ENCODE measurements at places on chromosomes 2 and 18.

GRCh38 chr2:96623116-96623515, 15.0 kb downstream of the KANSL3 start:
- no peak for DNase-seq

DNA sequence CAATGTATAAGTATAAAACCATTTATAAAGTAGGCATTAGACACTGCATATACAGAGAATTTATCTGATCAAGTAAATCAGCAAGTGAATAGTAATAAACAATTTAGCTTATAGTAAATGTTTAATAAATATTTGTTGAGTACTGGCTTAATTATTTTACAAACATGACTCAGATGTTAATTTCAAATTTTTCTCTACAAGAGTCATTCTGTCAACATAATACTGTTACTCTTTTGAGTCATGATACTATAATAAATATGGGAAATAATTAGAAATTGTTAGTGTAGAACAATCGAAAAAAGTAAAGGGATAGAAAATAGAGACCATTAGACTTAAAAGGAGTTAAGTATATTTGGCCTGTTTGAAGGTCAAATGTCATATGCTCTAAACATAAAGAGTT, 133.6 kb upstream of the MC4R start:
- DNase-seq = no peak

- no peak for DNase-seq
Observed at GRCh38 chr2:4883375-4883774, 808.8 kb upstream of the SOX11 start.

DNA sequence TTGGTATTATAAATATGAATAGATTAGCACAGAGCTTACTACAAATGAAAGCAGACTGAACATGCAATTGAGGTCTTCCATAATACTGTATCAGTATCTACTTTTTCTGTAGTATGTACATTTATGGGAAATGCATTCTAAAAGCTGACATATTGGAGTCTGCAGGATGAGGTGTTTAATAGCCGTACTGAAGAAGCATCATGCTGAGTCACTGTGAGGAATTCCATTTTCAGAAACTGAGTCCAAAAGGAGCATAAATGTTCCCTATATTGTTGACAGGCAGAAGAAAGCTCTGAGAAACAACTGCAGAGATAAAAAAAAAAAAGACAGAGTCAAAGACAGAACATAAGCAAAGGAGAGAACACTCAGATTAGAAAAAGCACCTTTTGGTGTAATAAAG, 366.7 kb upstream of the SPHKAP start:
- no peak for DNase-seq

DNA sequence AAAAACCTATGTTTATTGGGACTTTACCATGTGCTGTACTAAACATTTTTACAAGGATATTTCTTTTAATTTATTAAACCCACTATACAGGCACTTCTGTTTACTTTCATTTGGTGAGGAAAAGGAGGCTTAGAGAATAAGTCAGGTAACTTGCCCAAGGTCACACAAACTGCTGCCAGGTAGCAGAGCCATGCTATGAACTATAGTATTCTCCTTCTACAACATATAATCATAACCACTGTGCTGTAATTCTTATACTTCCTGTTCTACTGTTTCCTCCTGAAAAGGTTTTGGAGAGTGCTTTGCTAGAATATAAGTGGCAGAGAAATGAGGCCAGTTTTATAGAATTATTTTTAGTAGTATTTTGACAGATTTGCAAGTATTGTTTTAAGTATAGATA, 29.5 kb downstream of the SLC39A10 start:
- peak; percentile 19 for DNase-seq

DNA sequence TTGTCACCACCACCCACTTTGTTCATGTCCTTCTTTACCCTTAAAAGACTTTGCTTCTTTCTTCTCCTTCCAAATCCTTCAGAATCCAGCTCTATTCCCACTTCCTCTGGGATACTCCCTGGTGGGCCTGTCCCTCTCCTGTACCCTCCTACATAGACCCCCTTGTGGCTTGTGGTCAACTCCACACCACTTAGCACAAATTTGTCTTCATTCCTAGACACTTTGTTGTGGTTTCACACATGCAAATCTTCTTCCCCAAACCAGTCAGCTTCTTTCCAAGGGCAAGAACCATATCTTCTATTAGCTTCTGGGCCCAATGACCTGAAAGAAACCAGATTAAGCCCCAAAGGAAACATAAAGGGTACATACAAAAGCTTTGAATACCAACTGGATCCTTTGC, 342.4 kb downstream of the TNS1 start:
- DNase-seq = no peak

- DNase-seq = no peak
Observed at GRCh38 chr2:144448389-144449027, 71.4 kb downstream of the ZEB2 start.

DNA sequence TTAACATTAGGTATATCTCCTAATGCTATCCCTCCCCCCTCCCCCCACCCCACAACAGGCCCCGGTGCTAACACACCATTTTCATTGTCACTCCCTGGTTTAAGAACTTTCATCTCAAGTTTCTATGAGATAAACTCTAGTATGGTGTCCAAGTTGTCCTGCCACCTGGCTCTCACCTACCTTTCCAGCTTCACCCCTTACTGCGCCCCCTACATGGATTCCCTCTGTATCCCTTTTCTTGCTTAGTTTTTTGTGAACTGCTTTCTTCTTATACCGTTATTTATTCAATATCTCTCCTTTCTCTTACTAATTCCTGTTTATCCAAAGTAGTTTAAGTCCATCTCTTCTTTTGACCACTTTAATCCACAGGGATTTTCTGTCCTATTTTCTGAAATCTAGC, 15.2 kb downstream of the EML4 start:
- DNase-seq = no peak

GRCh38 chr2:39693245-39693644, 27.5 kb downstream of the TMEM178A start:
- no peak for DNase-seq

Measured in activated CD4-positive, alpha-beta T cell treated with anti-CD3 and anti-CD28 coated beads, Interleukin-2, amount 50 U/mL, for 16 hours (primary cell).